Epithelial cell of umbilical artery (primary cell): ENCODE measurements at places on chromosomes 4 and X. TPM values are rescaled to one million over a fixed set of nuclear protein-coding genes. Genes with fewer than 3 reads are reported as not detected.

The GPR82 gene
- not detected in 2 replicates for total RNA-seq

The TKTL2 gene
- total RNA-seq: not detected in 2 replicates

The FGB gene
- total RNA-seq: not detected in 2 replicates

The MAGEA10 gene
- not detected in 2 replicates for total RNA-seq

The SMR3B gene
- total RNA-seq: not detected in 2 replicates

The ZNF711 gene
- total RNA-seq: 2.9 and 3.5 TPM in 2 replicates

The OTUD6A gene
- total RNA-seq: not detected in 2 replicates

The MCUB gene
- total RNA-seq: 54.6 and 64.6 TPM in 2 replicates

The PLXNB3 gene
- 0.91 and 1.3 TPM in 2 replicates for total RNA-seq

The SATL1 gene
- under 0.01 TPM in 1 of 2 replicates, not detected in the other for total RNA-seq

The UCP1 gene
- 0.32 TPM in 1 of 2 replicates, not detected in the other for total RNA-seq

The F11 gene
- not detected in 2 replicates for total RNA-seq

The RENBP gene
- 1.9 and 7.9 TPM in 2 replicates for total RNA-seq

The PDE6B gene
- total RNA-seq: 7.5 and 10.2 TPM in 2 replicates

The MGAT4D gene
- not detected in 2 replicates for total RNA-seq

The GSPT2 gene
- 5.8 and 7.4 TPM in 2 replicates for total RNA-seq

The TSR2 gene
- 10.7 and 16.3 TPM in 2 replicates for total RNA-seq

The DDIT4L gene
- total RNA-seq: 2.9 and 5.3 TPM in 2 replicates

The TGIF2LX gene
- total RNA-seq: not detected in 2 replicates

The SYNPO2 gene
- under 0.01 and 0.61 TPM in 2 replicates for total RNA-seq

The VEGFD gene
- total RNA-seq: 0.32 and 0.76 TPM in 2 replicates

The GATA1 gene
- not detected in 2 replicates for total RNA-seq

The PWWP3B gene
- total RNA-seq: 0.15 TPM in 1 of 2 replicates, not detected in the other

The FGA gene
- not detected in 2 replicates for total RNA-seq

The LDOC1 gene
- total RNA-seq: 3.0 and 3.6 TPM in 2 replicates
